A549 treated with RU486 at 1 μM for 4 hours (cell line): ENCODE measurements at places on chromosomes 6 and 20. TPM values are rescaled to one million over a fixed set of nuclear protein-coding genes. Genes with fewer than 3 reads are reported as not detected.

Gene HLA-DPA1
- 0.33 TPM in 1 of 5 replicates, not detected in the others for total RNA-seq

Gene DTNBP1
- total RNA-seq: 11.5 to 16.0 TPM (median 13.3 TPM) in 5 replicates

Gene CDSN
- not detected in 5 replicates for total RNA-seq

Gene TFAP2C
- total RNA-seq: 12.3 to 16.1 TPM (median 12.7 TPM) in 5 replicates

Gene APCDD1L
- total RNA-seq: 0.10 TPM in 1 of 5 replicates, not detected in the others

Gene SIRPB1
- total RNA-seq: 0.22 to 0.90 TPM (median 0.68 TPM) in 5 replicates

Gene KIAA0408
- total RNA-seq: 5.3 to 8.3 TPM (median 5.9 TPM) in 5 replicates

Gene DEF6
- 0.05 to 0.08 TPM (median 0.06 TPM) in 4 of 5 replicates, not detected in the other for total RNA-seq

Gene NHSL1
- total RNA-seq: 3.1 to 4.1 TPM (median 3.6 TPM) in 5 replicates

Gene GLP1R
- not detected in 5 replicates for total RNA-seq

Gene PPP1R16B
- total RNA-seq: 0.06 to 0.27 TPM (median 0.16 TPM) in 5 replicates

Gene KIF25
- total RNA-seq: 0.14 TPM in 1 of 5 replicates, not detected in the others

Gene PGC
- total RNA-seq: not detected in 5 replicates
